ENCODE measurements at places on chromosomes 7 and 10.

DNA sequence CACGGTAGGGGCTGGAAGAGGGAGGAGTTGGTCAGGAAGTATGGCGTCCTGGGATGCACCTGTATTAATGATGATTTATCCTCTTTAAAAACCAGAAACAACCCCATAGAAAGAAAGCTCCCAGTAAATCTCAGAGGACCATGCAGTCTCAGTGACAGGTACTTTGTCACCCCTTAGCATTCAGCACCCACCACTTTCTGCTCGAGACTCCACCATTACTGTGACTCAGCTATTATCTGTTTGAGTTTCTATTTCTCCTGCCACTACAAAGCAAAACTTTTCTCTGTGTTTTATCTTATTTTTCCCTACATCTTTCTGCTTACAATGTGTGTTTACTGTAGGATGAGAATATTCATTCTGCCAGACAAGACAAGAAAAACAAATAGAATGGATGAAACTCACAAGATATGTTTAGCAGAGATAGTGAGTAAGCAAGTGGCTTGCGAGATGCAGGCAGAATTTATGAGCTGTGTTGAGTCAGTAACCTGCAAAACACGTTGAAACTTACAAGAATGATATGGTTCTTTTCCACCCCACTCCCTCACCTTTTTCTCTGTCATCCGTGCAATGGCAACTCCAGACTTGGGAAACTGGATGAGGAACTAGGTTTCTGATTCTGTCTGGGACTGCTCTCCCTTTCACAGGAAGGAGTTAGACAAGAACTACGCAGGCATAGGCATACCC is 127.1 kb downstream of the AOAH start:
- DNase-seq: no peak

- DNase-seq: no peak
These were observed 11.9 kb downstream of the CYTH3 start for GRCh38 chr7:6260291-6261187.

- DNase-seq: no peak
These were observed 60.9 kb downstream of the GRB10 start for GRCh38 chr7:50721661-50722259.

GRCh38 chr10:4810092-4810491 is 15.9 kb upstream of the AKR1E2 start:
- no peak for DNase-seq

DNA sequence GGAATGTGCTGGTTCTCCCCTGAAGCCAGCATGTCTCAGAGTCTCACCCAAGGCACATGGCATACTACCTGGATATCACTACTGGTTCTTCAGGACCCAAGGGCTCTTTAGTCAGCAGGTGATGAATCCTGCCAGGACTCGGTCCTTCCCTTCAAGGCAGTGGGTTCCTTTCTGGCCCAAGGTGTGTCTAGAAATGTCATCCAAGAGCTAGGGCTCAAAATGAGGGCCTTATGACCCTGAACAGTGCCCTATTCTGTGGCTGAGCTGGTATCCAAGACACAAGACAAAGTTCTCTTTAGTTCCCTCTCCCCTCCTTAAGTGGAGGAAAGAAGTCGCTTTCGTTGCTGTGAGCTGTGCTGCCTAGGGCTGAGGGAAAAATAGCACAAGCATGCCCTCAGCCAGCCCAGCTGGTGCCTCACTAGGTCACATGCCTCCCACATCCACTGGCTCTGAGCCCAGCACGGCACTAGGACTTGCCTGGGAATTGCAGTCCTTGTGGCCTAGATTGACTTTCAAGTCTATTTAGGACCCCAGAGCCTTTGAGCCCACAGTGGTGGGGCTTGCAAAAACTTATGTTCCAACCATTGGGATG is 106.0 kb downstream of the BMS1 start:
- no peak for DNase-seq

GRCh38 chr7:2934984-2935740 is 91.1 kb upstream of the GNA12 start:
- DNase-seq: peak; percentile 43

- DNase-seq: no peak
These were observed 212.5 kb downstream of the GLI3 start for GRCh38 chr7:42024537-42024936.

- no peak for DNase-seq
These were observed 396 bp downstream of the PSMG3 start for GRCh38 chr7:1569440-1569832.

- no peak for DNase-seq
These were observed 252.3 kb upstream of the MKLN1 start for GRCh38 chr7:131075406-131075805.

GRCh38 chr10:69503896-69504265 is 52.6 kb downstream of the TSPAN15 start:
- DNase-seq: no peak

DNA sequence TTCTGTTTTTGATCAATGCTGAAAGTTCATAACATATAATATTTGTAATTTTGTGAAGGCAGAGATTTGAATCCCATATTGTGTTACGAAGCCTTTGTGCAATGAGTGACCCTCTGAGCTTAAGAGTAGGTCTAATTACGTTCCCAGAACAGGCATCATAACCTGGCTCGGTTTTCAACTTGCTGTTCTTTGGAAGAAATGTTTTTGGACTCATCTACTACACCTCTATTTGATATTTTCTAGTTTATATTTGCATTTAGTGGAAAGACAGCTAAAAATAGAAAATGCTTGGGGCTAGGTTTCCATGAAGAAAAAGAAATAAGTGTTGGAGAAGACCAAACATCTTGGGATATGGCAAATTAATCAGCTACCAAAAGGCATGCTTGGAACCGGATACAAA is 234.8 kb downstream of the AGMO start:
- no peak for DNase-seq

- no peak for DNase-seq
These were observed 81.8 kb upstream of the SFMBT2 start for GRCh38 chr10:7492660-7493046.

DNA sequence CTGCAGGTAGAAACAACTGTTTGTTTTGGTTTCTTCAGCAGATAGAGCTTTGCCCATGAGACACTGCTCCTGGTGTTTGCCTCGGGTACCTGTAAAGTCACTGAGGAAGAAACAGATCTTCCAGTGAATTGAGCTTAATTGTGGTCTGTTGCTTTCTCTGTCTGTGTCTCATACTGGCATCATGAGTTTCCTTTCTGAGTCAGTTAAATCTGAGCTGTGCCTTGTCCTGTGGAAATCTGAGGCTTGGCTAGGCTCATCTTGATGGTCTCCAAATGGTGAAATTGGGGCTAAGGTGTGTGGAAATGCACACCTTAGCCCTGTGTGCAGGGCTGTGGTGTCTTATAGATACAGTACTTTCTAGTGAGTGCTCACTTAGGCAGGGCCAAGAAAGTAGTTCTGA is 67.4 kb downstream of the GBF1 start:
- no peak for DNase-seq

DNA sequence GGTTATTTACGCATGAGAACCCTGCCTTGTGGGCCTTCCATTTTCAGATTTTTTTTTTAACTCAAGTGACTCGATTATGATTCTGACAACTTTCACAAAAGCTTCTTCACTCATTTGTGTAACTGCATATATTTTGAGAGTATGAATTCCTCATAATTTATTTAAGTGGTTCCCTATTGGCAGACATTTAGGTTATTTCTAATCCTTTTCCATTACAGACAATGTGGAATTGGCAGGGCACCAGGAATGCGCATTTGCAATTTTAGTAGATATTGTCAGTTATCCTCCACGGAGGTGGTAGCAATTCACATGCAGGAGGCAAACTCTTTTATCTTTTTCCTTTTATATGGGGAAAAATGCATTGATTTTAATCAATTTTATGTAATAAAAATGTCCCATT is 2.5 kb downstream of the TMEM176B start:
- no peak for DNase-seq

- DNase-seq: no peak
These were observed 185.8 kb upstream of the PRSS1 start for GRCh38 chr7:142563470-142563869.

DNA sequence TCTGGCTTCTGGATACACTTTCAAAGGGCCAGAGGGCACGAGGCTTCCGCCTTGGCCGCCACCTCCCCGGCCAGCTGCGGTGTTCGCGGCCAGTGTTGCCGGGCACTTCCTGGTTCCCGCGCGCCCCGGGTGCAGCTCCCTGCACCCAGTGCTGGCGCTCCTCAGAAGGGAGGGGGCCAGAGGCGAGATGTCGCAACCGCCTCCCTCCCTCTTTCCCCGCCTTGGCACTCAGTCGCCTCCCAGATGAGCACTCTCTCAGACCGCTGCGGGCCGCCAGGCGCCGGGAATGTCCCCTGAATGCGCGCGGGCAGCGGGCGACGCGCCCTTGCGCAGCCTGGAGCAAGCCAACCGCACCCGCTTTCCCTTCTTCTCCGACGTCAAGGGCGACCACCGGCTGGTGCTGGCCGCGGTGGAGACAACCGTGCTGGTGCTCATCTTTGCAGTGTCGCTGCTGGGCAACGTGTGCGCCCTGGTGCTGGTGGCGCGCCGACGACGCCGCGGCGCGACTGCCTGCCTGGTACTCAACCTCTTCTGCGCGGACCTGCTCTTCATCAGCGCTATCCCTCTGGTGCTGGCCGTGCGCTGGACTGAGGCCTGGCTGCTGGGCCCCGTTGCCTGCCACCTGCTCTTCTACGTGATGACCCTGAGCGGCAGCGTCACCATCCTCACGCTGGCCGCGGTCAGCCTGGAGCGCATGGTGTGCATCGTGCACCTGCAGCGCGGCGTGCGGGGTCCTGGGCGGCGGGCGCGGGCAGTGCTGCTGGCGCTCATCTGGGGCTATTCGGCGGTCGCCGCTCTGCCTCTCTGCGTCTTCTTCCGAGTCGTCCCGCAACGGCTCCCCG is at the start of gene FFAR4:
Gene FFAR4 (plus strand): TSS at position 231 of the 842 bp plus-strand sequence. CDS start 56 bp downstream, at position 287.
- no peak for DNase-seq

Measured in Peyer's patch (tissue), 4 donors.